ENCODE measurements at places on chromosomes 16 and 17. TPM values are rescaled to one million over a fixed set of nuclear protein-coding genes. Genes with fewer than 3 reads are reported as not detected.

DNA sequence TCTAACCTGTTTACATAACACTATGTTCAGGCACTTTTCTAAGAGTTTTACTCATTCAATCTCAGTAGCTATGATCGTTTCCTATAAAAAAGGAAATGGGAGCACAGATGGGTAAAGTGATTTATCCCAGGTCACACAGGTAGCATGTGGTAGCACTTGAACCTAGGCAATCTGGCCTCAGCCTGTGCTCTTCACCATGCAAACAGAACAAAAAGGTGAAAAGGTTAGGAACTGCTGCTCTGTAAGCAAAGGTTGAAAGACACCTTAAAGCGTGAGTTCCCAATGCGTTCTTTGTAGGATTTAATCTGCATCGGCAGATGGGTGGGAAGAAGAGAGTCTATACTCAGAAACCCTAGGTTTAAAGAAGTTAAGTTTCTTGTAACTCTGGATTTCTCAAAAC is 14.9 kb upstream of the KLHL11 start:
- no peaks in the 10 kb centered on the region for H3K4me1 ChIP-seq
- peaks cover 6% of the 10 kb centered on the region for H3K36me3 ChIP-seq
- no peak for DNase-seq
- no peak overlapping the region for H3K27ac ChIP-seq
- no peak overlapping the region for H3K4me3 ChIP-seq
- H3K27me3 ChIP-seq: no peaks in the 10 kb centered on the region

DNA sequence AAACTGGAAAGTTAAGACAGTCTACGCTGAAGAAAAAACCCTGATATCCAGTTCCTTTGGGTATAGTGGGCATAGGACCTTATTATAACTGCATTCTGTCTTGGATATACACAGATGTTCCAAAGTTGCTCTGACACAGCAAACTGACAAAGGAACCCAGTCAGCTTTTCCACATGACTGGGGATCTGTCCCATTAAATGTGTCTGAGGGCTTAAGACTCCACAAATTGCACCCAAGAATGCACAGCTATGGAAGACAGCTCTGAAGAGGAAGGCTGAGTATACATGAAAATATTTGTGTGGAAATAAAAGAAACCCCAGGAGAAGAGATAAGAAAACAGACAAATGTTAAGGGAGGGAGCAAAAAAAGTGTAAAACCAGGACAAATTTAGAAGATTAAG is 114.1 kb downstream of the SPAG9 start:
- no peak overlapping the region for H3K4me3 ChIP-seq
- no peak for DNase-seq

Gene DRC3
- 1.6 TPM for total RNA-seq

Gene OR1A1
- total RNA-seq: not detected

Gene TNS4
- total RNA-seq: not detected

DNA sequence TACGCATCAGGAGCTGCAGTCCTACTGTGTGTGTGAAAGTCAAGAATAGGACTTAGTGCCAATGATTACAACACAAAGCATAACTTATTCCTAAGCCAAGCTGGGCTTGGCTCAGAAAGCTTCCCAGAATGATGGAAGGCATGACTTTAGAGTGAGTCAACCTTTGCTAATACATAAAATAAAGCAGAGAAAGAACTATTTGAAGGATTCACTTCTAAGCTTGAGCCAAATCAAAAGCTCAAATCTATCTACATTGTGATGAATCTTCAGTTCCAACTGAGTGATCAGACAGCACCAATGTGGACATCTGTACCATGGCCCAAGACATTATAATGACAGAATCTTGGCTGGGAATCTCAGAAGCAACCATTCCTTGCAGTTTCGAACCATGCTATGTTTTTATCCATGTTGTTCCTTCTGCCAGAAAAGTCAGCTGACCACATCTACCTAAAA is 41.4 kb downstream of the SMG6 start:
- no peaks in the 10 kb centered on the region for H3K4me1 ChIP-seq
- H3K27ac ChIP-seq: no peak overlapping the region
- no peak overlapping the region for H3K4me3 ChIP-seq
- H3K27me3 ChIP-seq: no peaks in the 10 kb centered on the region
- no peak for DNase-seq
- H3K36me3 ChIP-seq: no peaks in the 10 kb centered on the region

Gene GCGR
- total RNA-seq: 1.0 TPM

DNA sequence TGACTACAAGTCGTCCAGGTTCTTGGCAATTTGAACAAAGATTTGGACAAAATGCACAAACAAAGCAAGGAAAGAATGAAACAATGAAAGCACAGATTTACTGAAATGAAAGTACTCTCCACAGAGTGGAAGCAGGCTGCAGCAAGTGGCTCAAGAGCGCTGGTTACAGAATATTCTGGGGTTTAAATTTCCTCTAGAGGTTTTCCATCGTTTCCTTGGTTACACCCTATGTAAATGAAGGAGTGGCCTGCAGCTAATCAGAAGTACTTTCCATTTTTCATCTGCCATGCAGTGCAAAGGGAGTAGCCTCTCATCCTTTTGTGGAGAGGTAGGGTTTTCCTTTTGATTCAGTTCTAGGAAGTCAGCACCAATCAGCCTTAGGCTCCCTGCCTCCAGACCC is 11.8 kb downstream of the STXBP4 start:
- H3K4me1 ChIP-seq: no peaks in the 10 kb centered on the region
- H3K36me3 ChIP-seq: no peaks in the 10 kb centered on the region
- H3K4me3 ChIP-seq: no peak overlapping the region
- DNase-seq: no peak
- H3K27me3 ChIP-seq: no peaks in the 10 kb centered on the region

Gene SLC5A10
- 0.19 TPM for total RNA-seq

Gene CA7
- 0.68 TPM for total RNA-seq

DNA sequence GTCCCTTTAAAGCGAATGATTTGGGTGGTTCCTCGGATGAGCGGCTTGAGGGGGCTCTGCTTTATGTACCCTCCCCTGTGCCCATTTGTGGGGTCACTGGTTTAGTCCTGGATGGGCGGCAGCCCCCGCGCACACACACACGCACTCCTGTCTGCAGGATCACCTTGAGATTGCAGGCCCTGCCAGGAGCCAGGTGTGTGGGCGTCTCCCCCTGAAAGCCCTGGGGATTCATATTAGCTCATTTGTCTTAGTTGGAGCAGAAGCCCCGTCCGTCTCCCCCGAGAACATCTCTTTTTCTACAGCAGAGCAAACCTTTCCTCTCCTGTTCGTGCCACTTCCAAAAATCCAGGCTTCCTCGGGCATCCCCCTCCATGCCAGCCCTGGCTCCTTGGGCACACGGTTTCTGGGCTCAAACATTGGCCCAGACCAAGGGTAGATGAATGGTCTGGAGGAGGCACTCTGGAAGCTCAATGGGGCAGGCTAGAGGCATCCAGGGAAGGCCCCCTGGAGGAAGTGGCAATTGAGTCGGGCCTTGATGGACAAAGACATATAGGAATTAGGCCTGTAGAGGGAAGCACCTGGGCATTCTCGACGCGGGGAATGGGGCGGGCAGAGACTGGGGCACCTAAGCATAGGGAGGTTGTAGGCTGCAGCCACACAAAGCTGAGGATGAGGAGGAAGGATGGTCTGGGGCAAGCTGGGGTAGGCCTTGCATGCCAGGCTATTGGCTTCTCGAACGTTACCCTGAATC is 218.5 kb upstream of the GSE1 start:
- H3K4me3 ChIP-seq: no peak overlapping the region
- no peak for DNase-seq
- H3K4me1 ChIP-seq: peaks cover 20% of the 10 kb centered on the region
- H3K27ac ChIP-seq: no peak overlapping the region

GRCh38 chr17:31404028-31404949 is 12.8 kb downstream of the RAB11FIP4 start:
- H3K36me3 ChIP-seq: no peaks in the 10 kb centered on the region
- H3K27ac ChIP-seq: no peak overlapping the region
- no peaks in the 10 kb centered on the region for H3K4me1 ChIP-seq
- no peaks in the 10 kb centered on the region for H3K27me3 ChIP-seq

DNA sequence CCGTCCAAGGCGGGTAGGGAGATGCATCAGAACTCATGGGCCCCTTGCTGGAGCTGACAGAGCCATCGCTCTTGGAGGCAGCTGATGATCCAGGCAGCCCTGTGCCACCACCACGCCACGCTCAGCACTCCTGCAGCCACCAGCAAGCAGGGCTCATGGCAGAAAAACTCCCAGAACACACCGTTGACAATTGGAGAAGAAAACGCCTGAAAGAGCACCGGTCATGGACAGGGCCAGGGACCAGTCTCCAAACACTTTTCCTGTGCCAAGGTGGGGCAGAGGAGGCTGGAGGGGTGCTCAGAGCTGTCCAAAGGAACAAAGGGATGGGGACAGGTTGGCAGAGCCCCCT is 132.2 kb downstream of the FOXL1 start:
- no peaks in the 10 kb centered on the region for H3K27me3 ChIP-seq
- no peaks in the 10 kb centered on the region for H3K4me1 ChIP-seq
- no peaks in the 10 kb centered on the region for H3K36me3 ChIP-seq
- H3K4me3 ChIP-seq: no peak overlapping the region
- no peak overlapping the region for H3K27ac ChIP-seq
- no peak for DNase-seq

Data from Caco-2 (cell line).